ENCODE measurements at places on chromosomes 4 and X.

GRCh38 chrX:103565752-103566151 lies 19.6 kb upstream of the TCEAL4 start:
- DNase-seq: no peak

DNA sequence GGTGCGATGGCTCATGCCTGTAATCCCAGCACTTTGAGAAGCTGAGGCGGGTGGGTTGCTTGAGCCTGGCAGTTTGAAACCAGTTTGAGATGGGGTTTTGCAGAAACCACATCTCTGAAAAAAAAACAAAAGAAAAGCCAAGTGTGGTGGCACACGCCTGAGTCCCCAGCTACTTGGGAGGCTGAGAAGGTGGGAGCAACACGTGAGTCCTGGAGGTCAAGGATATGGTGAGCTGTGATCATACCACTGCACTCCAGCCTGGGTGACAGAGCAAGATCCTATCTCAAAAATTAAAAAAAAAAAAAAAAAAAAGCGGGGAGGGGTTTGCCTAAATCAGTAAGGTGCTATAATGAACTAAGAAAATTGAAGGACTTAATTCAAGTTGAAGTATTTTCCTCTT lies 58.2 kb upstream of the TBC1D14 start:
- no peak for DNase-seq

DNA sequence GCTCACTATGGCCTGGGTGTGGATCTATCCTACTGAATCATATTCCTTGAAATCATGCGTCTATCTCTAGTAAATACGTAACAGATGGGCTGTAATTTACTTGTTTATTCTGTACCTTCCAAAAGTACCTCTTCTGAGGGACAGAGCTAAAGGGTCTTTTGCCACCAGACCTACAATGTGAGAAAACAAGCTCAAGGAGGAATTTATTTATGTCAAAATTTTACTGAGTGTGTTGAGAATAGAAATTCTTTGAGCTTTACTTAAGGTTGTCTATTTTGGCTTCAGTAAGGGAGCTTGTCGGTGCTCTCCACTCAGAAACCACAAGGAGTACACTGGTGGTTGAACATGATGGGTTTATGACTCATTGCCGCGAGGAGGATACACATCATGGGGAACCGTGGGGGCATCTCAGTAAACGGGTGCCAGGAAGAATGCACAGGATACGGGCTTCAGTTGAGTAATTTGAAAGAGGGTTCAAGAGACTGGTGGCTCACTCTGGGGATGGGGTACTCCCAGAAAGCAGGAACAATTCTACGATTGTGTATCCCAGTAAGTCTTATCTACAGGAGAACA lies 3.0 kb downstream of the ANK2 start:
- no peak for DNase-seq

DNA sequence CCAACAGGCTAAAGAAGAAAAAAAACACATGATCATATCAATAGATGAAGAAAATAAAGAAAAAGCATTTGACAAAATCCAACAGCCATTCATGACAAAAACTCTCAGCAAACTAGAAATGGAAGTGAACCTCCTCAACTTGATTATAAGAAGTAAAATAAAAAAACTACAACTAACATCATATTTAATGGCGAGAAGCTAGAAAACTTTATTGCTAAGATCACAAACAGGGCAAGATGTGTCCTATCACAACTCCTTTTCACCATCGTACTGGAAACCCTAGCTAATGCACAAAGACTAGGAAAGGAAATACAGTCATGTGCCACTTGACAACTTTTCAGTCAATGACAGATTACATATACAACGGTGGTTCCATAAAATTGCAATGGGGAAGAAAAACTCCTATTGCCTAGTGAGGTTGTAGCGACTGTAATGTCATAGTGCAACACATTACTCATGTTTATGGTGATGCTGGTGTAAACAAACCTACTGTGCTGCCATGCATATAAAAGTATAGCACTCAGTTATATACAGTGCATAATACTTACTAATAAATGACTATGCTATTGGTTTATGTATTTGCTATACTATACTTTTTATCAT lies 12.1 kb upstream of the MANBA start:
- no peak for DNase-seq

- no peak for DNase-seq
These were observed 153.8 kb downstream of the DCK start for GRCh38 chr4:71147261-71147660.

GRCh38 chr4:169314906-169315305 lies 44.1 kb upstream of the SH3RF1 start:
- no peak for DNase-seq

- no peak for DNase-seq
These were observed 270.3 kb downstream of the DTHD1 start for GRCh38 chr4:36551697-36552214.

- no peak for DNase-seq
These were observed 2.7 kb downstream of the TMEM165 start for GRCh38 chr4:55398461-55398860.

- no peak for DNase-seq
These were observed 152.2 kb downstream of the CBLL2 start for GRCh38 chrX:22424919-22425318.

- no peak for DNase-seq
These were observed 367.0 kb downstream of the BCOR start for GRCh38 chrX:39730662-39731329.

- no peak for DNase-seq
These were observed 20.9 kb downstream of the UVSSA start for GRCh38 chr4:1367936-1368289.

- DNase-seq: no peak
These were observed 43.5 kb downstream of the FMR1NB start for GRCh38 chrX:148024425-148025148.

- no peak for DNase-seq
These were observed 48.6 kb upstream of the AMELX start for GRCh38 chrX:11244636-11245035.

DNA sequence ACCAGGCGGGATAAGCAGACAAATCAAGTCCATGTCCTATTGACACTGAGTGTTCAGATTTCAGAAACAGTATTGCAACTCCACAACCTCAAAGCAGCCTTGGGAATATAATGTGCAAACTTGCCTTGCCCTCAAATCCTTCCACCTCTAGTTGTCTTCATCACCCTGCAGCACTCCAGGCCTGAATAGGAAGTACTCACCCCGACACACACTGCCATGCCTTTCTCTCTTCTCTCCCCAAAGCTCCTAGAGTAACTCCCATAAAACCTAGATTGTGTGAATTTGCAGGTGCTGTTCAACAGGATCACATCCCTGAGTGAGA lies 19.6 kb downstream of the ACSL1 start:
- no peak for DNase-seq

- DNase-seq: no peak
These were observed 124.6 kb downstream of the CORIN start for GRCh38 chr4:47713129-47713834.

DNA sequence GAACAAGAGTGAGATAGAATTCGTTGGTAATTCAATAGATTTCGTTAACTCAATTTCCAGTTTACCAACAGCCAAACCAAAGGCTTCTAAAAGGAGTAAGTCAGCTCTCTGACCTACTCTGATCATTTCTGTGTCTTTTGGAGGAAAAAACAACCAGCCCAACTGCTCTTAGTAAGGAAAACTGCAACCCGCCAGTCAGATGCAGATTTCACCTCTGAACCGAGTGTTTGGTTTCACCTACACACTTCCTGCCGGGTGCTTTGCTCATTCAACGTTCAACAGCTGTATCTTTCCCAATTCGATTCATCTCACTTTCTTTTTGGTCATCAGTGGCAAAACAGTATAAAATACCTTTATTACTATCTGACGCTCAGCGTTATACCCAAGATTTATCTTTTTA lies 24.5 kb downstream of the TMSB4X start:
- DNase-seq: no peak

DNA sequence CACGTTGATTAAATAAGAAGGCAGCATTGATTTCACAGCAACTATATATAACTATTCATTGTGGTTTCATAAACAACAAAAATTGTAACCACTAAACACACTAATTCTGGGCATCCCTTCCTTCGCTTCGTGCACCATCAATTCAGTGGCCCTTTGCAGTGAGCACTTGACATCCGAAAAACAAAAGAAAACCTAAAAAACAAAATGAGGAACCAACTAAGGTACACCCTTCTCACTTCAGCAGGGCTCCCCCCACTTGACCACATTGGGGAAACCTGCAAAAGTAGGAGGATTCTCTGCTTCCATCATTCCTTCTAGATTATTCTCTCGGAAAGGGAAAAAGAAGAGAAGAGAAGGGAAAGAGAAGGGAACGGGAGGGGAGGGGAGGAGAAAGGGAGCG lies 28.3 kb downstream of the NBDY start:
- DNase-seq: no peak

- no peak for DNase-seq
These were observed 173.9 kb downstream of the GRIA3 start for GRCh38 chrX:123357941-123358340.

- DNase-seq: no peak
These were observed at the start of gene SH2D1A for GRCh38 chrX:124346117-124346876. Gene SH2D1A, plus strand, starts transcription at chrX:124346563. Its CDS starts 80 bp downstream, at chrX:124346643.

DNA sequence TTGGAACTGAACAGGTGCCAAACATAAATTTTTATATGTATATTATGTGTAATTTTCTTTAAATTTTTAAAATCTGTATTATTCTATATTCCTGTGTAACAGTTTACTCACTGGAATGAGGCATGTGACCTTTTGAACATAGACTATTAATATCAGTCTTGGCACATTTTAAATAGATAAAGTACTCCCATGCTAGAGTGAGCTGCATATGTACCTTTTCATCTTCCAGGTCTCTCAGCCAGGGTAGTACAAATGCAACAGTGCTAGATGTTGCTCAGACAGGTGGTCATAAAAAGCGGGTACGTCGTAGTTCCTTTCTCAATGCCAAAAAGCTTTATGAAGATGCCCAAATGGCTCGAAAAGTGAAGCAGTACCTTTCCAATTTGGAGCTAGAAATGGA lies 242.0 kb downstream of the RAPGEF2 start:
- DNase-seq: no peak

- no peak for DNase-seq
These were observed 307.3 kb upstream of the KLF3 start for GRCh38 chr4:38356686-38357085.

DNA sequence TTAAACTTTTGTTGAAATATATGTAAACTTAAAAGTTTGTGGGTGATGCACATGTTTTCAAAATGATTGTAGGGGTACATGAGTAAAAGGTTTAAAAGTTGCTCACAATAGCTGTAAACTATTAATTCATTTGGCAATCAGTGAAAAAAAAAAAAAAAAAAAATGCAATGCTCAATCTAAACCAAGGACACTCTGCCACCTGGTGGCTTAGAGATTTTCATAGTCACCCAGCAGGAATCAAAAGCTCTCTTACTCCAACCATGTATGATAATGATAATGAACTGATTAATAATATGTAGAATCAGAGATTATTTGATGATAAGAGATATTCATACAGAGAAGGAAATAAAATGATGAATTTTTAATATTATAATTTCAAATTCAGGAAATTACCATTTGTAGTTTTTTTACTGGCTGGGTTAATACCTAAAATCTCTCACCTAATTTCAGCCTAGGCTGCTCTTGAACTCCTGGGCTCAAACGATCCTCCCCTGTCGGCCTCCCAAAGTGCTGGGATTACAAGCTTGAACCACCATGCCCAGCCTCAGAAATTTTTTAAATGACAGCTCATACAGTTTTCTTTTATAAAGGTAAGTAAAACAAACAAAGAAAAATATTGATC lies 46.9 kb upstream of the SLC25A4 start:
- no peak for DNase-seq
